Upper lobe of right lung (tissue), 1 donor: ENCODE measurements at places on chromosomes 3 and 15.

DNA sequence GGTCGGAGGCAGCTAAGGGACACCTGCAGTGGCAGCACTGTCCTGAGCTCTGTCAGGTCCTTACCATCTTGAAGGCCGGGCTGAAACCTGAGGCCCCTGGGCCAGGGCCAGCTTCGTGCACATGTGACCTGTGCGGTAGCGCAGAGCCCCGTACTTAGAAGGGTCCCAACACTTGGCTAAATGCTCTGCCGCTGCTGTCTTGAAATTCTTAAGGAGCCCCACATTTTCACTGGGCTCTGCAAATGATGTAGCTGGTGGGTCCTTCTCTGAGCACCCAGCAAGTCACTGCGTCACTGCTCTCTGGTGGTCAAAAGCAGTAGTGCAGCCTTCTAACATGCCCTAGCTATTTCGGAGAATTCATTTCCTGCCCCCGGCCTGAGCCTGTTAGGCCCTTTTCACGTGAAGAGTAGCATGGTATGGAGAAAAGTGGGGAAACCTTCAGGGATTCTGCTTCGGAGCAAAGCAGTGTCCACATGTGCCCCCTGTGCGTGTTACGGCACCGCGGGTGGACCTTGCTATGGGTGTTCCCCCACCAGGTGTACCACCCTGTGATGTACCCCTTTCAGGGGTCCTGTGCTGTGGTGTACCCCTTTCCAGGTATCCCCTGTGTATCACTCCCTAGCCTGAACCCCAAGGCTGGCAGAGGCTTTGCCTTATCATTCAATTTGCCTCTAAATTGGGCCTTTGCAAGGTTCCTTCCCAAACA is 79.7 kb downstream of the TMEM266 start:
- no peak overlapping the region for H3K4me3 ChIP-seq
- peaks cover 7% of the 10 kb centered on the region for H3K4me1 ChIP-seq
- H3K36me3 ChIP-seq, result no peaks in the 10 kb centered on the region

DNA sequence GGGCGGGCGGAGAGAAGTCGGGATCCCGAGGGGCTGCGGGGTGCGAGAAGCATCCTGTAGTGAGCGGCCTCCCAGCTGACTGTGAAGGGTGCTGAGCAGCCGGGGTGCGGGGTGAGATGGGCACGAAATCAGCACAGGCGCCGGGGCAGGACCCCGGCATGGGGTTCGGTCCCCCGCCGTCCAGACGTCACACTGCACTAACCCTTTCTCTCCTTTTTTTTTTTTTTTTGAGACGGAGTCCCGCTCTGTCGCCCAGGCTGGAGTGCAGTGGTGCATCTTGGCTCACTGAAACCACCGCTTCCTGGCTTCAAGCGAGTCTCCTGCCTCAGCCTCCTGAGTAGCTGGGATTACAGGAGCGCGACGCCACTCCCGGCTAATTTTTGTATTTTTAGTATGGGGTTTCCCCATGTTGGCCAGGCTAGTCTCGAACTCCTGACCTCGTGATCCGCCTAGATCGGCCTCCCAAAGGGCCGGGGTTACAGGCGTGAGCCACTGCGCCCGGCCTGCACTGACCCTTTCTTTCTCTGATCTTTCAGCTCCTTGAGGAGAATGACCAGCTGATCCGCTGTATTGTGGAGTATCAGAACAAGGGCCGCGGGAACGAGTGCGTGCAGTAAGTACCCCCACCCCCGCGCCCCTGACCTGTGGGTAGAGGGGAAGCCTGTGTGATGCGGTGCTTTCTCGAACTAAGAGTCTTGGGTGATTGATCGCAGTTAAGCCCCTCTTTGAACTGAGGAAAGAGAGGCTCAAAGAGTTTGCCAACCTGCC is 513 bp downstream of the SS18L2 start:
- H3K4me3 ChIP-seq, result peak overlapping the region; percentile 73
- peaks cover 20% of the 10 kb centered on the region for H3K36me3 ChIP-seq
- DNase-seq, result no peak
- H3K4me1 ChIP-seq, result peaks cover 5% of the 10 kb centered on the region

GRCh38 chr3:61439122-61439458 is 122.3 kb upstream of the PTPRG start:
- no peaks in the 10 kb centered on the region for H3K36me3 ChIP-seq
- no peaks in the 10 kb centered on the region for H3K27me3 ChIP-seq
- H3K27ac ChIP-seq, result no peak overlapping the region
- no peaks in the 10 kb centered on the region for H3K4me1 ChIP-seq
- DNase-seq, result no peak

GRCh38 chr3:160105907-160106584 is 117.4 kb downstream of the IL12A start:
- no peak overlapping the region for H3K4me3 ChIP-seq
- no peaks in the 10 kb centered on the region for H3K27me3 ChIP-seq
- no peaks in the 10 kb centered on the region for H3K4me1 ChIP-seq
- H3K27ac ChIP-seq, result no peak overlapping the region
- DNase-seq, result no peak

DNA sequence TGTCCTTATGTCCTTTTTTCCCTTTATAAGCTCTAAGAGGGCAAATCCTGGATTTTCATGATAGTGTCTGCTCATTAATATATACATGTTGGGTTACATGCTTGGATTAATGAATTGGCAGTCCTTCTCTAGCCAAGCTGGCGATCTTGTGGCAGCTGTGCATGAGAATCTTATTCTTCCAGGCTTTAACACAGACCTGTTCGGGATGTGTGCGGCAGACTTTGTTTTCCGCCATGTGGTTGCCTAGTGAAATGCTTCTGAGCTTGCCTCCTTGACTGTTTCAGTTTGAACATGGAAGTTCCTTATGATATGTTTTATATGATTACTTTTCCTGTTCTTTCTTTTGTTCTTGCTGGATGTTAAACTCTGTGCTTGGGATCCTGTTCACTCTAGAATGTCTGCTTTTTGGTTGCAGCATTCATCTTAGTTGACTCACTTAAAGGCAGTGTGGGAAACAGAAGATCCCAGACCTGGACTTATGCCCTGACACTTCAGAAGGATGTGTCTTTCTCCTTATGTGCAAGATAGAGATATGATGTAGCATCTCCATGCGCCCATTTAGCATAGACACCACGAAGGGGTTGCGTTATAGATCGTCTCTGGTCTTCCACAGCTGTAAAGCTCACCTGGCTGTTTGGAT is 7.2 kb downstream of the CHCHD6 start:
- no peaks in the 10 kb centered on the region for H3K36me3 ChIP-seq
- H3K4me1 ChIP-seq, result no peaks in the 10 kb centered on the region
- no peaks in the 10 kb centered on the region for H3K27me3 ChIP-seq
- H3K4me3 ChIP-seq, result no peak overlapping the region
- H3K27ac ChIP-seq, result no peak overlapping the region

DNA sequence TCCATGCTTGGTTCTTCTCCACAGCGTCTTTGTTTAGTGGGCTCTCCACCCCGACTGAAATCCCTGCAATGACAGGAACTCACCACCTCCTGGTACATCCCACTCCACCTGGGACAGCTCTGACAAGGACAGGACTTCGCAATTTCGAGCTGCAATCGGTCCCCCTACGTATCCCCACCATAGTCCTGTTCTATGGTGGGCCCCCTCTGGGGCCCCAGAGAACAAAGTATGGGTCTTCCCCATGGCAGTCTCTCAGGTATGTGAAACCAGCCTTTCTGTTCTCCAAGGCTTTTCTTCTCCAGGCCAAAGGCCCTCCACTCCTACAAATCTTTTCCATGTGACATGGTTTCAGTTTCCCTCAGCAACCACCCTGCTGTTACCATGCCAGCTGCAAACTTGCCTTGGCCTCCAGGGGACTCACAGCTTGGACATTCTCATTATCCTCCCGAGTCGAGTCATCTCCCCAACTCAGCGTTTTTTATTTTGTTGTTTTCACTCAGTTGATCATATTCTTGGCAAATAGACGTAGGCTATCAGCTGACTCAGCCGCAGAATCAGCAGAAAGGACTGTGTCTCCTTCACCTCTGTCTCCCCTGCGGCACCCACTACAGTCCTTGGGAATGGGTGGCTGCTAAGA is 233.3 kb downstream of the OPA1 start:
- no peak overlapping the region for H3K27ac ChIP-seq
- no peaks in the 10 kb centered on the region for H3K27me3 ChIP-seq
- H3K4me3 ChIP-seq, result no peak overlapping the region
- no peaks in the 10 kb centered on the region for H3K36me3 ChIP-seq
- no peak for DNase-seq

GRCh38 chr15:48059791-48060190 is 61.0 kb upstream of the SLC24A5 start:
- H3K4me1 ChIP-seq, result peaks cover 6% of the 10 kb centered on the region
- H3K27me3 ChIP-seq, result no peaks in the 10 kb centered on the region
- peak; percentile 64 for DNase-seq
- no peaks in the 10 kb centered on the region for H3K36me3 ChIP-seq
- no peak overlapping the region for H3K4me3 ChIP-seq

DNA sequence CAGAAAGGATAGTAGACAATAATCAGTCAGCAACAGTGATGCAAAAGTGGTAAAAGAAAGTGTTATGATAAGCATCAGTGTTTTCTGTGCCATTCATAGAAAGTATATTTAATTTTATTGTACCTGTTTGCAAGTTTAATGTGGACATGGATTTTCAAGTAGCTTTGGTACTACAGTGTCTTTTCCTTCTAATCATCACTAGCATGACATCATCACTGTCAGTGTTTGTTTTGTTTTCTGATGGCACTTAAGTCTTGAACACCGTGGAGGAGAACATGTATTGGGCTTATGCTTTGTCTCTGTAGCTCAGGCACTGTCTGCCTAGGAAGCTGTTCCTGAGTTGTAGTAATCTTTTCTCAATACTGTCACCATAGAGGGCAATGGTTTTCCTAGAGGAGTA is 41.9 kb downstream of the SETD5 start:
- no peak for DNase-seq
- H3K4me1 ChIP-seq, result no peaks in the 10 kb centered on the region
- H3K36me3 ChIP-seq, result peaks cover 100% of the 10 kb centered on the region

GRCh38 chr3:143835312-143835711 is 13.0 kb downstream of the SLC9A9 start:
- no peaks in the 10 kb centered on the region for H3K36me3 ChIP-seq
- no peak overlapping the region for H3K4me3 ChIP-seq
- no peak for DNase-seq
- H3K4me1 ChIP-seq, result peaks cover 11% of the 10 kb centered on the region

GRCh38 chr3:196220587-196220986 is 4.3 kb downstream of the SLC51A start:
- peaks cover 5% of the 10 kb centered on the region for H3K4me1 ChIP-seq
- DNase-seq, result no peak
- H3K27me3 ChIP-seq, result peaks cover 6% of the 10 kb centered on the region
- no peak overlapping the region for H3K27ac ChIP-seq

- no peaks in the 10 kb centered on the region for H3K36me3 ChIP-seq
- no peak for DNase-seq
- peak overlapping the region; percentile 91 for H3K27ac ChIP-seq
- peaks cover 8% of the 10 kb centered on the region for H3K4me1 ChIP-seq
- H3K27me3 ChIP-seq, result no peaks in the 10 kb centered on the region
- peak overlapping the region; percentile 75 for H3K4me3 ChIP-seq
These were observed 1.6 kb downstream of the BBX start for GRCh38 chr3:107524326-107524840.

GRCh38 chr3:50124800-50125178 is 30.3 kb upstream of the SEMA3F start:
- H3K36me3 ChIP-seq, result peaks cover 14% of the 10 kb centered on the region
- no peak overlapping the region for H3K27ac ChIP-seq
- peak; percentile 52 for DNase-seq
- no peak overlapping the region for H3K4me3 ChIP-seq
- H3K4me1 ChIP-seq, result peaks cover 12% of the 10 kb centered on the region

- DNase-seq, result no peak
- H3K4me3 ChIP-seq, result no peak overlapping the region
- H3K36me3 ChIP-seq, result no peaks in the 10 kb centered on the region
- H3K4me1 ChIP-seq, result peaks cover 22% of the 10 kb centered on the region
- no peaks in the 10 kb centered on the region for H3K27me3 ChIP-seq
- no peak overlapping the region for H3K27ac ChIP-seq
These were observed 62.5 kb downstream of the CBLB start for GRCh38 chr3:105806359-105806758.

GRCh38 chr3:175741951-175742350 is 882.8 kb downstream of the NAALADL2 start:
- H3K36me3 ChIP-seq, result no peaks in the 10 kb centered on the region
- H3K27me3 ChIP-seq, result no peaks in the 10 kb centered on the region
- no peak overlapping the region for H3K4me3 ChIP-seq
- H3K27ac ChIP-seq, result no peak overlapping the region

DNA sequence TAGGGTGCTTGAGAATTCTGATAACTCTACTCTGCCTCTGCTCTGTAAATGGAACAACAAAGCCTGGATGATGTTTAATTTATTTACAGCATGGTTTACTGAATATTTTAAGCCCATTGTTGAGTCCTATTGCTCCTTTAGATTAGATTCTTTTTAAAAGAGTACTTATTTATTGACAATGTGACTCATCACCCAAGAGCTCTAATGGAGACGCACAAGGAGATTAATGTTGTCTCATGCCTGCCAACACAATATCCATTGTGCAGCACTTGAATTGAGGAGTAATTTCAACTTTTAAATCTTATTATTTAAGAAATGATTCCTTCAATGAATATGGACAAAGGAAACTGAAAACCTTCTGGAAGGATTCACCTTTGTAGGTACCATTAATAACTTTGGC is 691.4 kb downstream of the ZBBX start:
- no peak for DNase-seq
- no peak overlapping the region for H3K27ac ChIP-seq
- no peaks in the 10 kb centered on the region for H3K4me1 ChIP-seq
- H3K36me3 ChIP-seq, result no peaks in the 10 kb centered on the region
- no peak overlapping the region for H3K4me3 ChIP-seq

DNA sequence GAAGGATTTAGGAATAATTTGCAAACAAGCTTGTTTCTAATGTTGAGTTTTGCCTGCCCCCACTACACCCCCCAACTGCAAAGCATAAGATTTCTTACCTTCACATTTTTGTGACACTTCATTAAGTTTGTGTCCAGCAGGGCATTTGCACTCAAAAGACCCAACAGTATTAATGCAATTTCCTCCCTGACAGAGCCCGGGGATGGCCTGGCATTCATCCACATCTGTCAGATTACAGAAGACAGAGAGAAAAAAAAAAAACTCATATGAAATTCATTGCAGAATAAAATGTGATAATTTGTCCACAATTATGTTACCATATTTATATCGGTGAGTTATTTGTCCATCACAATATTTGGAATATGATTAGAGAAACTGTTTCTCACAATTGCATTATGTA is 111.5 kb downstream of the FBN1 start:
- H3K4me3 ChIP-seq, result no peak overlapping the region
- peaks cover 10% of the 10 kb centered on the region for H3K4me1 ChIP-seq
- no peak for DNase-seq
- H3K36me3 ChIP-seq, result no peaks in the 10 kb centered on the region

- H3K27ac ChIP-seq, result no peak overlapping the region
- DNase-seq, result peak; percentile 45
- H3K4me3 ChIP-seq, result no peak overlapping the region
- H3K4me1 ChIP-seq, result no peaks in the 10 kb centered on the region
- H3K36me3 ChIP-seq, result no peaks in the 10 kb centered on the region
These were observed 216.5 kb downstream of the SNRPN start for GRCh38 chr15:25171111-25171811.

- no peak overlapping the region for H3K27ac ChIP-seq
- no peak overlapping the region for H3K4me3 ChIP-seq
- DNase-seq, result no peak
- H3K36me3 ChIP-seq, result no peaks in the 10 kb centered on the region
- no peaks in the 10 kb centered on the region for H3K4me1 ChIP-seq
These were observed 98.5 kb downstream of the LRRC3B start for GRCh38 chr3:26721047-26721446.

- no peaks in the 10 kb centered on the region for H3K27me3 ChIP-seq
- no peak overlapping the region for H3K4me3 ChIP-seq
- no peaks in the 10 kb centered on the region for H3K36me3 ChIP-seq
- H3K4me1 ChIP-seq, result no peaks in the 10 kb centered on the region
- no peak for DNase-seq
These were observed 390.4 kb downstream of the SI start for GRCh38 chr3:164687902-164688301.

- H3K36me3 ChIP-seq, result no peaks in the 10 kb centered on the region
- no peak for DNase-seq
- H3K27ac ChIP-seq, result no peak overlapping the region
- H3K4me3 ChIP-seq, result no peak overlapping the region
- no peaks in the 10 kb centered on the region for H3K4me1 ChIP-seq
These were observed 143.9 kb downstream of the NECTIN3 start for GRCh38 chr3:111215481-111215880.
